Activated CD4-positive, CD25-positive, alpha-beta regulatory T cell (primary cell): ENCODE measurements at places on chromosomes 13 and 19.

DNA sequence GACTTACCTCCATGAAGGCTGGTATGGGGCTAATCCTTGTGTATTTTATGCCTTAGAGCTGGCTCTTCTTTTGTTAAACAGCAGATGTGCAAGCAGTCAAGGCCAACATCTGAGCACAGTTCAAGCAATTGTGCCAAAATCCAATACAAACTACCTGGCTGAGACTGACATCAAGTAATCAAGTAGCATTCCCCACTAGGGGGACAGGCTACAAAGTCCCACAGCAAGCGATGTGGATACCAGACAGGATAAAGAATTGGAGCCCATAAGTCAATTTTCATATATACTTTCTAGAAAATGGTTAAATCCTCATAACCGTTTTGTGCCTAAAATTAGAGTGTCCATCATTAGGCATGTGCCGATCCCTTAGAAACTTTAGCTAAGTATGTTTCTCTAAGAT is 675.8 kb downstream of the DIAPH3 start:
- no peak for DNase-seq

- DNase-seq: no peak
Measured at GRCh38 chr13:103178986-103179943, 113.0 kb upstream of the SLC10A2 start.

DNA sequence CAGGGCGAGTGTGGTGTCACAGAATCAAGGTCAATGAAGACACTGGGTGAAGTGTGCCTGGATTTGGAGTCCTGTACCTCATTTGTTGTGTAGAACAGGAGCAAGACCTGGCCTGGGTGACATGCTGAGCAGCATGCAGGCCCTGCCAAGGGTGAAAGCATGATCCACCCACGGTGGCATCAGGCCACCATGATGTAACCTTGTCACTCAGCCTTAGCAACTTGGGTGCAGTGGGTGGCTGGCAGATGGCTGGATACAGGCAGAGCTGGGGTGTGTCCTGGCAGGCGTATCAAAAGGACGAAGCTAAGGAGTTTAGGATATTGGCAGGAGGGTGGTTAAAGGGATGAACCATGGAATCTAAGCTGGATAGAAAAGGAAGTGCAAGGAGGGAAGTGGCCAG is 10.3 kb downstream of the THSD1 start:
- DNase-seq: no peak

DNA sequence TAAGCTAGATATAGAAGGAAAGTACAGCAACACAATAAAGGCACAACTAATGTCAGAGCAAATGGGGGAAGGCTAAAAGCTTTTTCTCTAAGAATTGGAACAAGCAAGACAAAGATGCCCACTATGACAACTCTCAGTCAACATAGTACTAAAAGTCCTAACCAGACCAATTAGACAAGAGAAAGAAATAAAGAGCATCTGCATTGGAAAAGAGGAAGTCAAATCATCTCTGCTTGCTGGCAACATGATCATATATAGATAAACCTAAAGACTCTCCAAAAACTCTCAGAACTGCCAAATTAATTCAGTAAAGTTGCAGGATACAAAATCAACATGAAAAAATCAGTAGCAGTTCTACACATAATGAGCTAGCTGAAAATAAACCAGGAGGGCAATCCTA is 542.0 kb downstream of the DIAPH3 start:
- DNase-seq: no peak

- DNase-seq: no peak
Measured at GRCh38 chr13:112638157-112638750, 50.3 kb upstream of the TUBGCP3 start.

DNA sequence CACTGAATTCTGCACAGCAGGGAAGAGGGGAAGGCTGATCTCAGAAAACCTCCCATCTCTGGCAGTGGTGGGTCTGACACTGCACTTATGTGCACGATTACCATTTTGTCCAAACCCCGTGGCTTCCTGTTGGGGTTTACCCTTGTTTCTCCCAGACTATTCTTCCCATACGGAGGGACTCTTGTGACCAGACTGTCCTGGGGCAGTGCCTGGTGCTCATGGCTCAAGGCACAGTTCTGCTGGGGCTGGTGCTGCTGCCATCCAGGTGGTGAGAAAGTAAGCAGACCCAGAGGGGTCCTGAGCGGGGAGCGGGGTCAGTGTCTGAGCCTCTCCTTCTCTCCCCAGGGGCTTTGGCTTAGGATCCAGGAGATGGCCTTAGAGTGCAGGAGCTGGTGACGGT is 5.1 kb upstream of the SIGLEC9 start:
- no peak for DNase-seq

DNA sequence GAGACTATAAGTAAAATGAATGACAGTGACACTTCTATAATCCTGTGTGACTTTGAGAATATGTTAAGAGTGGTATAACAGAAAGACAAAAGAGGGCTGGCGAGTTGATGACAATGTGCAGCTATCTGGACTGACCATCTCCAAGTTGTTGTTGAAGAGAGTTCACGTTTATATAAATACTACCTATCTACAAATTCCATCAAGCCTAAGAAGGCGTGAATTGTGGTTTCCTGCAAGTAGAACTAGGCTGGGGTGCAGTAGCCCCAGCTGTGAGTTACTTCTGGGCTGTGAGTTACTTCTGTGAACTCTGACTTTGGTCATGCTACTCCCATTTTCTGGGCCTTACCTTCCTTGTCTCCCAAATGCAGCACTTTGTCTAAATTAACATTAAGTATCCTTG is 561.0 kb downstream of the TBC1D4 start:
- no peak for DNase-seq

- no peak for DNase-seq
Measured at GRCh38 chr13:97549201-97549600, 115.2 kb downstream of the RAP2A start.

DNA sequence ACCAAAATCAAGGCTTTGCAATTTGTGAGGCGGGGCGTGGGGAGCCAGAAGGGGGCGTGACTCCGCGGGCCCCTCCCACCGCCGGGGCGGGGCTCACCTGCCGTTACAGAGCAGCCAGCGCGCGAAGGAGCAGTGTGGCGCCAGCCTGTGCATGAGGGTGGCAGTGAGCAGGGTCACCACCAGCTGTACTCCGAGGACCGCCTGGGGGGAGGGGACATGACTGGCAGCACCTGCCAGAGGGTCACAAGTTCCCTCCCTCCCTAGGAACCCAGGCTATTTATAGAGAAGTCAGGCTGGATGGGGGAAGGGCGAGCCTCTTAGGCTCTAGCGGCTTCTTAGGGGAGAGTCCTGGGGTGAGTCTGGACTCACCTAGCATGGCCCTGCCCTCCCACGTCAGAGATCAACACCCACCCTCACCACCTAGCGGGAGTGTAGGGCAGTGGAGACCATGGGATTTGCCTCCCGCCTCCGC is 3.6 kb downstream of the TMEM161A start:
- no peak for DNase-seq

GRCh38 chr13:75321084-75321483 is 160.9 kb downstream of the TBC1D4 start:
- no peak for DNase-seq

- DNase-seq: no peak
Measured at GRCh38 chr13:92317066-92317465, 909.5 kb upstream of the GPC6 start.

GRCh38 chr19:17097593-17098126 is 22.1 kb downstream of the MYO9B start:
- DNase-seq: no peak

- DNase-seq: no peak
Measured at GRCh38 chr19:9901642-9902041, 34.7 kb downstream of the OLFM2 start.

- DNase-seq: no peak
Measured at GRCh38 chr19:5507065-5507909, 52.1 kb downstream of the ZNRF4 start.

DNA sequence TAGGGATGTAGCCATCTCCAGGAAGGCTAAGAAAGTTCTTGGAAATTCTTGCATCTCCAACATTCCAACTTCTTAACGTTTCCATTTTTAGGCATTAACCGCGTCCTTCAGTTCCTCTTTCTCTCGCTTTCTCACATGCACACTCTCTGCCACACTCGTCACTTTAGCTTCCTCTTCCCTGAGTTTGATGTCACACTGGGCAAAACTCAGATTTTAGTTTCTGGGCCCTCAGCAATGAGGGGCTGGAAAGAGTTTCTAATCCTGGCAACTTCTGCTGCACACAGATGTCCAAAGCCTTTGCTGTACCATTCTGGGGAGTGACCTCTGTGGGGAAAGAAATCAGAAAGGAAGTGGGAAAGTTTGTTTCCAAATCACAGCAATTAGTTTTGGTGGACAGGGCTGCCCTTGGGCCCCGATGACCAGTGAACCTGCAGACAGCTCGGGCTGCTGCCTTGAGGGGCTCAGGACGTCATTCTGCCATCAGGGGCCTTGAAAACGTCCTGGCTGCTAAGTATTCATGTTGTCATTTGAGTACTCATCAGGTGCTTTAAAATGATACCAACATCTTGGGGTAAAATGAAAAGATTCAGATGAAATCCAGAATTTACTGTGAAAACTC is 89.3 kb downstream of the KL start:
- DNase-seq: no peak

GRCh38 chr13:79679334-79679733 is 198.4 kb downstream of the NDFIP2 start:
- DNase-seq: no peak

GRCh38 chr19:19260417-19261214 is 12.5 kb downstream of the TM6SF2 start:
- DNase-seq: no peak
